ENCODE measurements at places on chromosomes 3 and 15. TPM values are rescaled to one million over a fixed set of nuclear protein-coding genes. Genes with fewer than 3 reads are reported as not detected.

The ATP10A gene
- total RNA-seq: 1.3 TPM

The AHSG gene
- not detected for total RNA-seq

The PGBD4 gene
- total RNA-seq: 4.6 TPM

The TRIM42 gene
- total RNA-seq: not detected

The GOLGA8G gene
- not detected for total RNA-seq

The TM6SF1 gene
- 1.8 TPM for total RNA-seq

The ISL2 gene
- not detected for total RNA-seq

The CDHR4 gene
- 0.26 TPM for total RNA-seq

DNA sequence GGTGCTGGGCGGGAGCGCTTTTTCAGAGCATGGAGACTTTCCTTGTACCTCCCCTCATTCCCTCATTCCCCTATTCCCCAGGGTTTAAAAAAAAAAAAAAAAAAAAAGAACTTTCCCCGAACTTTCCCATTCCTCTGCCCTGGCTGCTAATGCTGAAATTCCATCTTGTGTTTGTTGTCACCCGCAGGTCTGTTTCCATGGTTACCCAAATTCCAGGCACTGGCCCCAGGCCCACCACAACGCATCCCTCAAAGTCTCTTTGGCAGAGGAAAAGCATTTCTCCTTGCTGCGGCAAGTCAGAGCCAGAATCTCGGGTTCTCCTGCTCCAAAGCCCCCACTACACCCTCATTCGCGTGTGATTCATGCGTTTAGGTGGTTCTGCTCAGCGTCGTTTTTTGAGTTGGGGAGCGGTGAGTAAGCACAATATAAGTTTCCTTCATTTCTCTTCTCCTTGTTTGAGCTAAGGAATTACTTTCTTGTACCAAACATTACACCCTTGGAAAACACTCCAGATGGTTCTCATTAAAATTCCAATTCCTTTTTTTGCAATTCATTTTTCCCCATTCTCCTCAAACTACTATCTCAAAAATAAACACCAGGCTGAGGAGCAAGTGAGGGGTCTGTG is 21.6 kb downstream of the ANAPC13 start:
- peak; percentile 55 for DNase-seq

DNA sequence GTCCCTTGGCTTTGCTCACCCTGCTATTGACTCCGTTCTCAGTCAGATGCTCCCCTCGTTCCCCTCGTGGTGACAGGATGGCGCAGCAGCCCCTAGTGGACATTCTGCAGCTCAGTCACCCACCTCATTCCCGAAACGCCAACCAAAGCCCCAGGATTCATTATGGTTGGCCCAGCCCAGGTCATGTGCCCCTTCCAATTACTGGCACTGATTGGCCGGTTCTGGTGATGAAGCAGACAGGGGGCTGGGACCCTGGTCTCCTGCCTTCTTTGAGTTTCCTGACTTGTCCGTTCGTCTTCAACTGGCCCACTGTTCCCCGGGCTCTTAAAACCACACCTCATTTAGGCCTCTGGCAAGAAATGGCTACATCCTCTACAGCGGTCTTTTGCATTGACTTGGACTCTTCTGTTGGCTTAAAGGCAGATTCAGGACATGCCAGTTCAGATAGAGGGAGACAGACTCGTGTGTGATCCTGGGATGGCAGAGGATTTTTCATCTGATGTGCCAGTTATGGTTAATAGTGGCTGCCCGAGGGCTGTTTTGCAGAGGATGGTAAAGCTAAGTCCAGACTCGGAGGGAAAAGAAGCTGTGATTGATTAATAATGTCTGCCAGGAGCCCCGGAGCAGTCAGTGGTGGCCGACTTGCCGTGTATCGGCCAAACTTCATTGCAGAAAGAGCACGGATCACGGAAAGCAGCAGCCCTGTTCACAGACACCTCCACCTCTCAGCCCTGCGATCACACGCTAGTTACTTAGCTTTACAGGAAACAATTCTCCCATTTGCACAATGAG is 37.8 kb downstream of the LSM3 start:
- DNase-seq: no peak

GRCh38 chr3:167684388-167684993 is 30.7 kb upstream of the WDR49 start:
- peak; percentile 59 for DNase-seq

DNA sequence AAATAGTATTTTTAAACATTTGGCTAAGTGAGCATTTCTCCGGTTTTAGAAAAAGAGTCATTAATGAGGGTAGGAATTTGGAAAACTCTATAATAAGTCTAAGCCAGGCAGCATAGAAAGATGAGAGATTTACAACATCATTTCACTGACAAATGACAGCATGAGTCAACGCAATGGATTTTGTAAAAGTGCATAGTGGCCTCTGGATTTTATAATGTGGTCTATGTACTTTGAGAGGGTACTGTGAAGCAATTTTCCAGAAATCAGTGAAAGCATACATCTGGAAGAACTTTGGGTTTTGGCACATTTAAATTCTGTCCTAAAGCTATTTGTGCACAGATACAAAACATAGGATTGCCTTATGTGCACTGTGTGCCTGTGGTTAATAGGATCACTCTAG is 130.8 kb upstream of the CCNL1 start:
- DNase-seq: no peak

GRCh38 chr3:25212736-25213135 is 215.3 kb upstream of the RARB start:
- DNase-seq: no peak

- peak; percentile 74 for DNase-seq
Measured at GRCh38 chr3:173395412-173396181, 1.9 kb upstream of the NLGN1 start.

- peak; percentile 76 for DNase-seq
Measured at GRCh38 chr15:76330080-76330680, 6.4 kb upstream of the ISL2 start.

- DNase-seq: no peak
Measured at GRCh38 chr3:185317674-185318073, 45.3 kb upstream of the MAP3K13 start.

DNA sequence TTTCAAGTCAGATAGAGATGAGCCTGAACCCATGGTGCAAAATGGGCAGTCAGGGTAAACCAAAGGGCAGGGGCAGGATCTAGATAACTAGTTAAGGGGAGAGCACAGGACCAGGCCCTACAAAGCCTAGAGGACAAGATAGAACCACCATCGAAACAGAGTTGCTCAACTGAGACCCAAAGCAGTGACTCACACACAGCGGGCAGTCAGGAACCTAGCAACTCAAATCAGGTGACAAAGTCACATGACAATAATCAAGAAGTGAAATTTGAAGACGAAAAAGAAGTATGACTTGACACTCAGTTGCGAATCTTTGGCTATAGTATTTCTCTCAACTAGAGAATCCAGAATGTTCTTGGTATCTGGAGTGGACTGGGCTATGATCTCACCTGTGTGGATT is 136.0 kb upstream of the PTPRG start:
- no peak for DNase-seq

DNA sequence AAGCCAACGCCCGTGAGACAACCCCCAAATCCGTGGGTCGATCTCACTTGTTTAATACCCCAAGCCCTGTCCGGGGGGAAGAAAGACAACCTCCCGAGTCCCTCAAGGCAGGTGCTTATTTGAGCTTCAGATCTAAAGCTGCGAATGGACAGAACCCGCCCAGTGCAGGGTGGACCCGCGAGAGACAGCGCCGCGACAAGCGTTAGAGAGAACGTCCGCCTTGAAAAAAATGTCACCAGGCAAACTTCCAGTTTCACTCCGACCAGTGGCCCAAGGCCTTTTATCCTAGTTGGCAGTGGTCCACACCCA is 740 bp upstream of the OXSR1 start:
- DNase-seq: no peak

DNA sequence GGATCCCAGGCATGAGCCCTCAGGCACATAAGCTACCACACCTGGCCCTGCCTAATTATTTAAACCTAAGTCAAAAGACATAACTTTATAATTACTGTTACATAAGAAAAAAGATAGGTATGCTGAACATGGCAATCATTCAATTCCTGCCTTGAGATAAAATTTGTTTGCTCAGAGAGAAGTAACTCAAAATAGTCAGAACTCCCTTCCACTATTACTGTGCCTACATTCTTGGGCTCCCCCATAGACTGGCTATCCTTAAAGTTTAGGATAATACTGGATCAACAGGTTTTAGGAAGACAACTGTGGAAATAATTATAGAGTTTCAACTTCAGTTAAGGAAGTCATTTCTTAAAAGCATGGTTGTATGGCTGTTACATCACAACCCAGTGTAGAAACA is 9.9 kb downstream of the WDR53 start:
- no peak for DNase-seq

- DNase-seq: peak; percentile 80
Measured at GRCh38 chr3:185549122-185549521, 3.3 kb downstream of the LIPH start.

GRCh38 chr3:55718074-55718473 is 231.0 kb upstream of the WNT5A start:
- no peak for DNase-seq

DNA sequence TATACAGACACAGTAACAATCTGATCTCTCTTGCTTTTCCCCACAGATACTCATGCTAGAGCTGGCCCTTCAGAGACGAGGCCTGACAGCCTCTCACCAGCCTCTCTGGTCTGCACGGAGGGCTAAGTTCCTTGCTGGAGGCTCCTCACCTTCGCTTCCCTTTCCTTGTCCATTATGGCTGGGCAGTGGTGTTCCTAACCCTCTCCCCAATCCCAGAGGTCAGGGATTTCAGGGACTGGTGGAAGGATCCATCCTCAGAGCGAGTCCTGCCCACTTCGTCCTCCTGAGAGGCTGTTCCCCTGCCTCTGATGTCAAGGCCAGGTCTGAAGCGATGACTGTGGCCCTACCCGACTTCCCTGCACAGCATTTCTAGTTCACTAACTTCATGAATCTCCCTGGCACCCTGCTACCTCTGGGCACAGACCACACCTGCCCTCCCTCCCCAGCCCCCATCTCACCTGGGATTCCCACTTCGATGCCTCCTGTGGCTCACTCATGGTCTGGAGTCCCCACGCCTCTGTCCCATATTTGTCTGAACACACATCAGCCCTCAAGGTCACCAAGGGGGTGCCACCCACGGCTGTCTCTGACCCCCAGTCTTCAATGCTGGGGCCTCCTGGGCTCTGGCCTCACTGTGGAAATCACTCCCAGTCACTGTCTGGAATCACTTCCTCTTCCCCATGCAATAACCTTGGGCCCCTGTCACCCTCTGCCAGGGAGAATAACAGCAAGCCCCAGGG is 124.9 kb upstream of the PRR20G start:
- DNase-seq: no peak

DNA sequence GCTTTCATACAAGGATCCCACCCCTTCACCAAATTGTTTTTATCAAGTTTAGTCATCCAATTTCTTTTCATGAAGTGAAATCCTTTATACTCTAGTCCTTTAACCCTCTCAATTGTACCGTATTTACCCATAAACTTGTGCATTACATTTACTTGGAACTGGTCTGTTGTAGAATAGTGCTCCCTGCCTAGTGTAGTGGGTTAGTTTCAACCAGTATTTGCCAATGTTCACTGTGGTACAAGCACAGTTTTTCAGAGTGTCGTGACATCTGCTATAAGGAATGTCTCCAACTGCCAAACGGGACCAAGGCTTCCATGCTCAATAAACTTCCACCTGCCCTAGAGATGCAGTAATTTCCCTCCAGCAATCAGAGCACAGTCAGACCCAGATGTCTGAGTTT is 211.9 kb downstream of the KCNAB1 start:
- DNase-seq: no peak

GRCh38 chr3:25665315-25666280 is 891 bp upstream of the TOP2B start:
- peak; percentile 17 for DNase-seq

DNA sequence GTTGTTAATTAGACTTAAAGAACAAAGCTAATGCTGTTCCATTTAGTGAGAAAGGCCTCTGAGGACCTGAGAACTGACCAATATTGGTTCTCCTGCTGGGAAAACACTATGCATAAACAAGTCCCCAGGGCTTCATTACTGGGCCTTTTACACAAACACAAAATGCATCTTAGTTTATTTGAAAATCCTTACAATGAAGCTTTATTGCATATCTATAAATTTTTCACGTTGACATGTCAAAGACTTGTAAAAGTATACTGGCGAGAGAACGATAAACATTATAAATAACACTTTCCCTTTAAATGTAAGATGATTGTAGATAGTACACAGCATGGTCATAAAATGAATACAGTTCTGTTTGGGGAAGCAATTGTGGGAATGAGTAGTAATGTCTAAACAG is 151.7 kb downstream of the ROBO2 start:
- DNase-seq: no peak

GRCh38 chr3:124985349-124985748 is 50.8 kb upstream of the MUC13 start:
- DNase-seq: no peak

- no peak for DNase-seq
Measured at GRCh38 chr15:81282606-81282895, 41.4 kb downstream of the STARD5 start.

DNA sequence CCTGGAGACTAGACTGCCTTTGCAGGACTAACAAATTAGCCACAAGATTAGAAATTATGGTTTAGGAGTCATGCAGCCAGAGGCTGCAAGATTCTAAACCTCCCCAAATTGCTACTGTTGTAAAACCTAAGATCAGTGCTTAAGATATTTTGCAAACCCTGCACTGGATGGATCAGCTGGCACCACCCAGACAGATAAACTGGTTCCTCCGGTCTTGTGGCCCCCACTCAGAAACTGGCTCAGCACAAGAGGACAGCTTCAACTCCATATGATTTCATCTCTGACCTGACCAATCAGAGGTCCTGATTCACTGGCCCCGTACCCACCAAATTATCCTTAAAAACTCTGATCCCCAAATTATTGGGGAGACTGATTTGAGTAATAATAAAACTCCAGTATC is 19.5 kb upstream of the PXYLP1 start:
- DNase-seq: no peak

DNA sequence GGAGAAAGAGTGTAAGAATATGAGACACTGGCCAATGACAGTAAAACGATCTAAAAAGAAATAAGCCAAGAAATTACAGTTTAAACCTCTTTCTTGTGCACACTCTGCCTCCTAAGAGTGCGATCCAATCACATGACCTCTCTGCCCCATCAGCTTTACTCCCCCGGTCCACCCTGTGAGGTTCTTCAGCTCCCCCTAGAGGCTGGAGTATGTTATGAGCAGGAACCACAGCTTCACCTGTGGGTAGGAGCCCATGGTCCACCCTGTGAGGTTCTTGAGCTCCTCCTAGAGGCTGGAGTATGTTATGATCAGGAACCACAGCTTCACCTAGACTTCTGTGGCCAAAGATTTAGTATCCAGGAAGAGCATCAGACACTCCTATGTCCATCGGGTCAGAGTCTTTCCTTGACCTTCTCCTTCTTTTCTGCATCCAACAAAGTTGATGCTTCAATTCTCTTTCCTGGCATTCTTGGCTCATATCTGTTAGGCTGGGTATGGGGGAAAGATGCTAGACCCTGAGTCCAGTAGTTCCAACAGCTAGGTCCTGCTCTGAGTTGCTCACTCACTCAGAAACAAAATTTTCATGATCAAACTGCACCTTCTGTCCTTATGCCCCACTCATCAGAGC is 164.0 kb downstream of the MINAR1 start:
- peak; percentile 69 for DNase-seq

Measured in body of pancreas (tissue), 4 donors.